ENCODE measurements at places on chromosomes 1 and 21.
A peak's percentile ranks its signal among the peaks of the same experiment; 100 is the strongest.

DNA sequence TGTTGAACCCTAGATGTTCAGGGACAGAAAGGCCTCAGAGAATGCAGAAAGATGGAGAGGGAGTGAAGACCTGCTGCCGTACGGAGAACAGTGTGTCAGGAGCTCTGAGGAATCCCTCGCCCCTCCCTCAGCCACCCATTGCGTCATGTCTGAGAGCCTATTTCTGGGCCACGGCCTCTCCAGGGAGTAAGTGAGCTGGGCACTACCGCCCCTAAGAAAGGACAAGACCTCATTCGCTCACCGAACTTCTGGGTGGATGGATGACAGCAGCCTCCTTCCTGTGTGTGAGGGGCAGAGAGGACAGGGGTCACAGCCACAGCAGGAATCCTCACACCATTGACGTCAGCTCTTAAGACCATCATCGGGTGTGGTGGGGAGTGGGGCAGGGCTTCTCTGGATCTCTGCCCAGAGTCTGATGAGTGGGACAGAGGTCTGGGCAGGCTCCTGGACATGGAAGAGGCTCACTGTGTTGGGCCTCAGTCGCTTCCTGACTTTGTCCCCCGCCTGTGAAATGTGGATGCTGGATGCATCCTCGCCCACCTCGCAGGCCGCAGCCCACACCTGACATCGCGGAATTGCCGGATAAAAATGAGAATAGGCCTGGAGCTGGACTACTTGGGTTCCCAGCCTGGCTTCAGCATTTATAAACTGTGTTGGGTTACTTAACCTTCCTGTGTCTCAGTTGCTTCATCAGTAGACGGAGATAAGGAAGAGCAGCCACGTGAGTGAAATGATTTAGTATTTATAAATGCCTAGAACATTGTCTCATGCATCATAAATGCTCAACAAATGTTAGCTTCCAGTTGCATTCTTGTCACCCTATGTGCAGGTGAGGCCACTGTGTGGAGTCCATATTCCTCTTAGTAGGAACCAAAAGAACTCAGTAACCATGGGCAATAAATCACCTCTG, 238.6 kb downstream of the TRABD2B start:
- no peaks in the 10 kb centered on the region for H3K27me3 ChIP-seq
- no peaks in the 10 kb centered on the region for H3K4me1 ChIP-seq
- no peak for DNase-seq
- H3K27ac ChIP-seq: no peak overlapping the region
- no peak overlapping the region for H3K4me3 ChIP-seq

DNA sequence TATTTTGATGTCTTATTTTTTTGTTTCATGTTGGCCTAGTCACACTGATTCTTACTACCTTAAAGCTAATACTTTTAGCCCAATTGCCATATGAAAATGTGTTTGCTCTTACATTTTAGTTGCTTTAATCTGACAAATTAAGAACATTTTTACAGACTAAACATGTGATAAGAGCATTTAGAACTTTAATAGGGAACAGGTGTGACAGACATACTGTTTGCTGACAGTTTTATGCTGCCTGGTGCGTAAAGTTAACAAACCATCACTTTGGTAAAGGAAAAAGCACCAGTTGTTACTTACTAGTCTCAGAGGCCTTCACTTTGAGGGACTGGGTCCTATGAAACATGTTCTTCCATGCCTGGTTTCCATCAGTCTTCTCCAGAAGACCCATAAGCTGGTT, 14.7 kb downstream of the CMPK1 start:
- no peak overlapping the region for H3K27ac ChIP-seq
- no peak overlapping the region for H3K4me3 ChIP-seq
- H3K27me3 ChIP-seq: no peaks in the 10 kb centered on the region
- DNase-seq: no peak
- H3K4me1 ChIP-seq: no peaks in the 10 kb centered on the region

- no peaks in the 10 kb centered on the region for H3K4me1 ChIP-seq
- no peaks in the 10 kb centered on the region for H3K27me3 ChIP-seq
- no peak for DNase-seq
- no peaks in the 10 kb centered on the region for H3K36me3 ChIP-seq
- no peak overlapping the region for H3K27ac ChIP-seq
- no peak overlapping the region for H3K4me3 ChIP-seq
Observed at GRCh38 chr1:74478979-74479378, 33.4 kb downstream of the LRRC53 start.

- peaks cover 6% of the 10 kb centered on the region for H3K36me3 ChIP-seq
- DNase-seq: no peak
- no peak overlapping the region for H3K4me3 ChIP-seq
- H3K27ac ChIP-seq: no peak overlapping the region
- H3K27me3 ChIP-seq: no peaks in the 10 kb centered on the region
- H3K4me1 ChIP-seq: peaks cover 7% of the 10 kb centered on the region
Observed at GRCh38 chr1:12460121-12460520, 157.9 kb downstream of the DHRS3 start.

DNA sequence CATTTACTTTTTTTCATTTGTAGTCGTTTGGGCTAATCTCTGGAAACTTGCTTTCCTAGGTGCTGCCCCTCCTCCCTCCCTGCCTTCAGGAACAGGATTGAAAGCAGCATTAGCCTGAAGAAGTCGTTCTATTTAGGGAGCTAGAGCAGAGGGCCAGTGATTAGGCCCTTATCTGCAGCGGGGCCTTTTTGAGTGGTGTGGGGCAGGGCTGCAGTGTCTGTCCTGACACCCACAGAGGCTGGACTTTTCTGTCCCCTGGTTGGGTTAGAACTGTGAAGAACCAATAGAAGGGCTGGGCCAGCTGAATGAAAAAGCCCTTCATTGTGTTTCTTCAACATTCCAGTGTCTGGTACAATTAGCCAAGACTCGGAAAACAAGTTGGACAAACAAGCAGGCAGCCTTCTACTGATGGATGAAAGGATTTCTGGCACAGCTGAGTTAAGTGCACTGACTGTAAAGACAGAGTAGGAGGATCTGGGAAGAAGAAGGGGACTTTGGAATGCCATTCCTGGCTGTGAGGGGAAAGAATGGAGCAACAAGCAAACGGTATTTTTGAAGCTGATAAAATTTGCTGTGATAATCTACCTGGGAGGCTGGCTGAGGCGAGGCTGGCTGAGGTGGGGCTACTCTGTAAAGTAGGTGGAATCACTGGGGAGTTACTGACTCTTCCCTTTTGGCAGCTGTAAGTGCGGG, 9.7 kb downstream of the MACF1 start:
- H3K4me1 ChIP-seq: peaks cover 25% of the 10 kb centered on the region
- no peaks in the 10 kb centered on the region for H3K27me3 ChIP-seq
- DNase-seq: peak; percentile 92
- peak overlapping the region; percentile 98 for H3K27ac ChIP-seq

GRCh38 chr1:212591922-212592321, 16.6 kb upstream of the ATF3 start:
- no peaks in the 10 kb centered on the region for H3K36me3 ChIP-seq
- H3K4me3 ChIP-seq: no peak overlapping the region
- peaks cover 18% of the 10 kb centered on the region for H3K4me1 ChIP-seq
- DNase-seq: no peak
- no peak overlapping the region for H3K27ac ChIP-seq
- H3K27me3 ChIP-seq: no peaks in the 10 kb centered on the region

DNA sequence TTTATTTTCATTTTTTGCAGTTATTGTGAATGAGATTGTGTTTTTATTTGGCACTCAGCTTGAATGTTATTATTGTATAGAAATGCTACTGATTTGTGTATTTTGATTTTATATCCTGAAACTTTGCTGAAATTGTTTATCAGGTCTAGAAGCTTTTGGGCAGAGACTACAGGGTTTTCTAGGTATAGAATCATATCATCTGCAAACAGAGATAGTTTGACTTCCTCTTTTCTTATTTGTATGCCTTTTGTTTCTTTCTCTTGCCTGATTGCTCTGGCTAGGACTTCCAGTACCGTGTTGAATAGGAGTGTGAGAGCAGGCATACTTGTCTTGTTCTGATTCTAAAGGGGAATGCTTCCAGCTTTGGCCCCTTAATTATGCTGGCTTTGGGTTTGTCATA, 27.3 kb downstream of the ZNF691 start:
- H3K27ac ChIP-seq: no peak overlapping the region
- no peak for DNase-seq
- H3K36me3 ChIP-seq: no peaks in the 10 kb centered on the region

GRCh38 chr1:150065184-150065871, 2.2 kb upstream of the VPS45 start:
- H3K27me3 ChIP-seq: no peaks in the 10 kb centered on the region
- H3K4me1 ChIP-seq: no peaks in the 10 kb centered on the region
- H3K36me3 ChIP-seq: no peaks in the 10 kb centered on the region
- no peak for DNase-seq

Measured in trophoblast cell (in vitro differentiated cells and primary cell).